ENCODE measurements at places on chromosomes 7 and 10.

DNA sequence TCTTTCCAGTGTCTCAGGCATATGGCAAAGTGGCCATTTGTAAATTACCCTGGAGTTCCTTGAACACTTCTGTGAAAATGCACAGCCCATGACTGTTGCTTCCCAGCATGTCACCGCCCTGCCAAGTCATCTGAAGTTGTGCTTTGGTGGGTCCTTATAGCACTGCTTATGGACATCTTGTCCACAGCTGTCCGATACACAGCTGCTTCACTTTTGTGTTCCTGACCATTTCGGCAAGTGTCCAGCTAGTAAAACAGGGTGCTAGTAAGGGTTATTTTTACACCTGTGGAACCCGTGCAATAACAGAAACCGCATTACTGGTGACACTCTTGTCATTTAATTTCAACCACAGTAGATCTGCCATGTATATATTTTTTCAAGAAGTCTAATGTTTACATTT lies 29.7 kb downstream of the PIP4K2A start:
- DNase-seq: no peak

- DNase-seq: no peak
These were observed 39.8 kb upstream of the MSRB2 start for GRCh38 chr10:23055424-23056185.

- no peak for DNase-seq
These were observed 332.1 kb downstream of the CRPPA start for GRCh38 chr7:16089191-16089590.

DNA sequence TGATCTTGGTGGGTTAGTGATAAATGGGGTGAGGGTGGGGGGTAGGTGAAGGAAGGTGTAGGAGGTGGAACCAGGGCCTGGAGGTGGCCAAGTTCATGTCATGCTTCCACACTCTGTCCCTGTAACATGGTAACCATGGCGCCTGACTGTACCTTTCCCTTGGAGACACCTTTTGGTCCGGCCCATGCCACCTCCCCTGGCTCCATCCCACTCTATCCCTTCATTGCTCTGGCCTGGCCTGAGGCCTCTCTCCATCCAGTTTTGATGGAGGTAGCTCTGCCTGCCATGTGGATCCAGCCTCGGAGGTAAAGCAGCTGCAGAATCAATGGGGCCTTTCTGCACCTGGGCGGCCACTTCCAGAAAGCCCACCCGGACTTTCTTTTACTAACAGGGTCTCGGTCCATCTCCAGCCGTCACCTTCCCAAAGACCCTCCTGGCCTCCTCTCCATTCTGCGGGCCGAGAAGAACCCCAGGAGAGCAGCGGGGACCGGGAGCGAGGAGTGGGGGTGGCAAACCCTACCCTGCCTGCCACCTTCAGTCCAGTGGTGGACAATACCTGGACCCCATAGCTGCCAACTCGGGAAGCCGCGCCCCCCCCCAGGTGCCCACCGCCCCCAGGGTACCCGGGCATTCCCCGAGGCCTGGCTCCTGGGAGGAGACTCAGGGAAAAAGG lies 504 bp upstream of the TRRAP start:
- DNase-seq: no peak
